ENCODE measurements at places on chromosomes 2 and 18.

DNA sequence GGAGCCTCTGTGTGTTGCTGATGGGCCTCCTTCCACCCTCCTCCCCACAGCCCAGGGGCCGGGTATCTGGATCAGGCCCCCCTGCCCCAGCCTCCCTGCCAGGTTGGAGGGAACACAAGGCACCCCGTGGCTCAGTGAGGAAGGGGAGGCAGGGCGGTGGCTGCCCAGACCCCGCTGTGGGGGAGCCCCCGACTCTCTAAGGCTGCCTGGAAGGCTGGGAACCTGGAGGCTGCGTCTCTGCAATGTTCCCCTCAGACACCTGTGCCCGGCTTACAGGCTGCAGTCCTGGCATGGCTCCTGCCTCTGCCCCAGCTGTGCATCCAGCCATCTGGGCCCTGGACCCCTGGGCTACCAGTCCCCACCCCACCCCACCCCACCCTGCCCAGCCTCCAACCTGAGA, 438 bp upstream of the MAB21L4 start:
- no peak for DNase-seq

DNA sequence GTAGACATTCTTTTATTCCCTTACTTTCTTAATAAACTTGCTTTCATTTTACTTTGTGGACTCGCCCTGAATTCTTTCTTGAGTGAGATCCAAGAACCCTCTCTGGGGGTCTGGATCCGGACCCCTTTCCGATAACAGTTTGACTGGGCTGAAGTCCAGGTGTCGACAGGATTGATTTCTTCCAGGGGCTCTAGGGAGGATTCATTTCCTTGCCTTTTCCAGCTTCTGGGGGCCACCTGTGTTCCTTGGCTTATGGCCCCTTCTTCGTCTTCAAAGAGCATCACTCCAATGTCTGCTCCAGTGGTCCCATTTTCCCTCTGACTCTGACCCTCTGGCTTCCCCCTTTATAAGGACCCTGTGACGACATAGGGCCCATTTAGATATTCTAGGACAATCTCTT, 67.5 kb downstream of the COPS8 start:
- no peak for DNase-seq

- DNase-seq = no peak
Measured at GRCh38 chr2:218713922-218714321, 3.3 kb downstream of the TTLL4 start.

DNA sequence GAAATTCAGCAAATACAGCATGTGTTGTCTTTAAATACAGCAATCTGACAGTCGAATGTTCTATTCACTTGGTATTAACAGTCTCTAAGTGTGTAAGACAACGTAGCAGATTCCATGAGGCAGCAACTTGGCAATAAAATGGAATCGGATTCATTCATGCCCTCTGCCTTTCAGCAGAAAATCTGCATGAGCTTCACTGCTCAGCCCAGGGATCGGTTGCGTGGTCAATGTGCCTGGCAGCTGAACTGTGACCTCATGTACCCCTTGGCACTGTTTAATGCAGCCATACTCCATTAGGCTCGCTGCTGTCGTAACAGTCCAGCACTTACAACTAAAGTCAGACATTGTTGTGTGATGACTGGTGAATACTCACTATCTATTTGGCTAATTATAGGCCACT, 17.7 kb upstream of the RGPD4 start:
- DNase-seq = no peak

- DNase-seq = no peak
Measured at GRCh38 chr18:7205346-7205745, 25.5 kb upstream of the LRRC30 start.

GRCh38 chr2:167832868-167833287, 414.5 kb downstream of the STK39 start:
- no peak for DNase-seq

DNA sequence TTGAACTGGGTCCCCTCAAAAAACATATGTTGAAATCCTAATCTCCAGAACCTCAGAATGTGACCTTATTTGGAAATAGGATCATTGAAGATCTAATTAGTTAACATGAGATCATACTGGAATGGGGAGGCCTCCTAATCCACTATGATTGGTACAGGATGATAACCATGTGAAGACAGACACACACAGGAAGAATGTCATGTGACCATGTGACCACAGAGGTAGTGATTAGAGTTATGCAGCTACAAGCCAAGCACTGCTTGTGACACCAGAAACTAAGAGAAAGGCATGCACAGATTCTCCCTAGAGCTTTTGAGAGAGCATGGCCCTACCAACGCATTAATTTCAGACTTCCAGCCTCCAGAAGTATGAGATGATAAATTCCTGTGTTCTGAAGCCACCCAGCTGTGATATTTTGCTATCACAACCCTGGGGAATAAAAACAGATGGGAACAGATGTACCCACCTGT, 47.0 kb upstream of the TGIF1 start:
- DNase-seq = peak; percentile 71

- no peak for DNase-seq
Measured at GRCh38 chr2:135225781-135226180, 173.7 kb downstream of the RAB3GAP1 start.

GRCh38 chr18:67282796-67283195, 233.7 kb downstream of the DSEL start:
- no peak for DNase-seq

DNA sequence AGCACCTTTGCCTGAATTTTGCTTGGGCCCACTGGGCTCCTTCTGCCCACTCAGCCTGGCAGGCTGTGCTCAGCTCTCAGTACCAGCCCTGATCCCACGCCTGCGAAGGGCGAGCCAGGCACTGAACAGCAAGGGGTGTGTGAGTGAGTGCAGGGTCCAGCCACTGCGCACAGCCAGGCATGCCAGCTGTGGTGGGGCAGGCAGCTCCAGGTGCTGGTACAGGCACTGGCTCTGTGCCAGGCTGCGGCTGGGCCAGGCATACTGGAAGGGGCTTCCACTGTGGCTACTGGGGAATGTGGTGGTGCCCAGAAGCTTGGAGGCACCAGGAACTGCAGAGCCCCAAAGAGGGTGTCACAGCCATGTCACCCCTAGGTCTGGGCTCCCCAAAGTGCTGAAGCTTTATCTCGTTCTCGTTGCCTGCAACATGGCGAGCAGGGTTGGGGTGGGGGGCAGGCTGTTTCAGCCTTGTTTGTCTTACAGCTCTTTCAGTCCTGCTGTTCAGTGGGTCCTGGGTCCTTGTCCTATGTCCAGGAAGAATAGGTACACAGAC, 8.8 kb downstream of the DYSF start:
- DNase-seq = no peak
